Stimulated activated CD8-positive, alpha-beta memory T cell treated with anti-CD3 and anti-CD28 coated beads, Interleukin-4, amount 100 ng/mL, for 4 hours (primary cell): ENCODE measurements at places on chromosomes 1 and 21.

DNA sequence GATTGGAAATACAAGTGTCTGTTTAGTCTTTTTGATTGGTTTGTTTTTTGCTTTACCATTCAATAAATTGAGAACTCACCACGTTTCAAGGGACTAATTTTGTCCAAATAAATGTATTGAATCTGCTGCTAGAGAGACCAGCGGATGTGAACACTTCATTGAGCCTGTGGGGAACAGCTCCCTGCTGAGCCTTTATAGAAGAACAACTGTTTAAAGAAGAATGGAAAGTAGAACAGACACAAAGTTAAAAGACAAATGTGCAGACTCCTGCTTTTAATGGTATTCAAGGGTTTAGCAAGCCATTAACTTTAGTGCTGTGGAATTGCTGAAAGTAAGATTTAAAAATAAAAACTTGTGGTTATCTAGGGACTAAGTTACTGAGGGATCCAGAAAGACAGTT, 817.7 kb upstream of the B3GALT2 start:
- DNase-seq: no peak

- DNase-seq: no peak
These were observed 849.1 kb downstream of the USP25 start for GRCh38 chr21:16578912-16579311.

- DNase-seq: no peak
These were observed 557 bp downstream of the EMC1 start for GRCh38 chr1:19250629-19251304.

DNA sequence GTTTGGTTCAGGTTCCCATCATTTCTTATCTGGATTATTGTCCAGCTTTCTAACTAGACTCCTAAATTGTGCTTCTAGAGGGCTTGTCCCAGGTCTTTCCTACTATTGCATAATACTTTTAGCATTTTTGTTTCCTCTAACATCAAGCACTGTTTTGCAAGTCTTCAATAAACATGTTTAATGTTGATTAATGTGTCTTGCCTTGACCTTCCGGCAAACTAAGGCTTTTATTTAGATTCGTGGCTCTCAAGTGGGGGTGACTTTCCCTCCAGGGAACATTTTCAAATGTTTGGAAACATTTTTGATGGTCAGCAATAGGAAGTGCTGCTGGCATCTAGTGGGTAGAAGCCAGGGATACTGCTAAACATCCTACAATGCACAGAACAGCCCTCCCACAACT, 90.7 kb downstream of the RPE65 start:
- no peak for DNase-seq

GRCh38 chr1:241918879-241919278, 38.7 kb upstream of the BECN2 start:
- DNase-seq: no peak
